ENCODE measurements at places on chromosomes 1 and 21.

GRCh38 chr1:201842472-201843027 lies 13.6 kb downstream of the IPO9 start:
- DNase-seq: no peak

GRCh38 chr1:36086529-36087232 lies 2.0 kb upstream of the ADPRS start:
- no peak for DNase-seq

DNA sequence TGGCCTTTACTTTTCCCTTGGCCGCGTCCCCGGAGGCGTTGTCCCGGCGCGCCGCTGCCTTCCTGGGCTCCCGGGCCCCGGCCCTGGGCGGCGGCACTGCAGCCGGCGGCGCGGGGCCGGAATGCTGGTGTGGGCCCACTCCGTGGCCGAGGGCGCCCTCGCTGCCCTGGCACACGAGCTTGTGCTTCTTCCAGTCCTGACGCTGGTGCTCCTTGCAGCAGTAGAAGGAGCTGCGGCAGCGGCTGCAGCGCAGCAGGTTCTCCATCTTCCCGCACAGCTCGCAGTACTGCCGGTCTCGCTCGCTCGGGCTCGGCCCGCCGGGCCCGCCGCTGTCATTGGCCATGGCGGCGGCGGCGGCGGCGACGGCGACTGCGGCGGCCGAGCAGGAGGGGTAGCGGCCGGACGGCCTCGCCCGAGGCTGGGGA lies 529 bp downstream of the EGLN1 start:
- no peak for DNase-seq

GRCh38 chr1:22107126-22107525 lies 35.8 kb downstream of the WNT4 start:
- no peak for DNase-seq

- no peak for DNase-seq
Measured at GRCh38 chr21:31750843-31751242, 18.9 kb upstream of the SCAF4 start.
